ENCODE measurements at places on chromosomes 13 and 19.

GRCh38 chr13:91664039-91664438, 265.6 kb downstream of the GPC5 start:
- DNase-seq = no peak

DNA sequence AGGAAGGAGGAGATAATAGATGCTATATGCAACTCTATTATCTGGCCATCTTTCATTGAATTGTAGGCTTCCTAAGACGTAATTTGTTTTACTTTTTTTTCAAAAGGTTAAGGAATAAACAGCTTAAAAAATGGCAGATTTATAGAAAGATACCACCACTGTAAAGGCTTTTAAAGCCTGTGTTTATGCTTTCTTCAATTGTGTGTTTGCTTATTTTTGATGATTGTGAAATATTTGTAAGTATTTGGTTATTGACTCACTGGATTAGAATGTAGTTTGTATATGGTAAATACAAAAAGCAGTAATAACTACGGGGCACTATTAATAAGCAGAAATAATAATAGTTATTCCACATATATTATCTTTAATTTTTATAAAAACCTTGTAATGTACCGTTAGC, 437.9 kb downstream of the KLF5 start:
- no peak for DNase-seq

GRCh38 chr19:35346193-35347052, 1.3 kb upstream of the FFAR1 start:
- DNase-seq = no peak

GRCh38 chr13:91236182-91236581, 111.3 kb upstream of the MIR17HG start:
- DNase-seq = no peak

GRCh38 chr19:806815-807421, 9.7 kb downstream of the PTBP1 start:
- DNase-seq = no peak

DNA sequence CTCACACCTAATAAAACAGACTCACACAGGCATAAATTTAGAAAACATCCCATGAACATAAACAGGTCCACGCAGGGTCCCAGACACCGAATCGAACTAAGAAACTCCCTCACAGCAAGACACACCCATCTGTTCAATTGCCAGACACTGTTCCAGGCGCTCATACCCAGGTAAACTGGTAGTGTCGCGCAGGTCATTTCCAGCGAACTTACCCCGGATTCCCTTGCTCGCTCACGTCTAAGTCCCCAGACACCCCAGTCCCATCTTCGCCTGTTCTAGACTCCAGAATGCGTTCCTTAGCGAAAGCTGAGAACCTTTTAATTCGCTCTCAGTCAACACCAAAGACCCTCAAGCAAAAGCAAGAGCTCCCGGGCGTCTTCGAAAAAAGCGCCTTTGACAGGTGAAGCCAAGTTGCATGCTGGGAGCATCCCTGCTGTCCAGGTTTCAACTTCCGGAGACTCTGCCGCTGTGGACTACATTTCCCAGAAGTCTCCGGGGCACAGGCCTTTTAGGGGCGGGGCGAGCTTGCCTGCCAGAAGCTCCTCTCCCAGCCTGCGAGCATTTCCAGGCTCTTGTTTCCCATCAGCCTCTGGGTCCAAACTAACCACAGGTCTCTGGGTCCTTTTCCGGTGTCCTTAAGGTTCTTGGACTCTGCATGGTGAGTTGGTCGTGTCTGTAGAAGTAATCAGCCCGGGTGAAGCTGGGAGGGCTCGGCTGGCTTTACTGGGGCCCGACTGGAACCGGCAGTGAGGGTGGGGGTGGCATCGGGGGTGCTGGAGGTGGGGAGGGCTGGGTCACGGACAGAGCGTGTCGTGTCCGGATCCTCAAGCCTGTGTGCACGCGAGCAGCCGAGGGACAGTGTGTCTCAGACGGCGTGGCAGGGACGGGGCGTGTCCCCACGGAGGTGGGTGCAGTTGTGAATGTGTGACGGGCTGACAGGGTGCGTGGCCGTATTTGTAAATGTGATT, at the start of gene ZNF283:
TSS of gene ZNF283 (plus strand) at position 535 of the 968 bp plus-strand sequence. CDS start 6,184 bp downstream, outside the sequence.
- DNase-seq = peak; percentile 84

GRCh38 chr13:42984026-42984425, 8.0 kb downstream of the EPSTI1 start:
- DNase-seq = no peak

DNA sequence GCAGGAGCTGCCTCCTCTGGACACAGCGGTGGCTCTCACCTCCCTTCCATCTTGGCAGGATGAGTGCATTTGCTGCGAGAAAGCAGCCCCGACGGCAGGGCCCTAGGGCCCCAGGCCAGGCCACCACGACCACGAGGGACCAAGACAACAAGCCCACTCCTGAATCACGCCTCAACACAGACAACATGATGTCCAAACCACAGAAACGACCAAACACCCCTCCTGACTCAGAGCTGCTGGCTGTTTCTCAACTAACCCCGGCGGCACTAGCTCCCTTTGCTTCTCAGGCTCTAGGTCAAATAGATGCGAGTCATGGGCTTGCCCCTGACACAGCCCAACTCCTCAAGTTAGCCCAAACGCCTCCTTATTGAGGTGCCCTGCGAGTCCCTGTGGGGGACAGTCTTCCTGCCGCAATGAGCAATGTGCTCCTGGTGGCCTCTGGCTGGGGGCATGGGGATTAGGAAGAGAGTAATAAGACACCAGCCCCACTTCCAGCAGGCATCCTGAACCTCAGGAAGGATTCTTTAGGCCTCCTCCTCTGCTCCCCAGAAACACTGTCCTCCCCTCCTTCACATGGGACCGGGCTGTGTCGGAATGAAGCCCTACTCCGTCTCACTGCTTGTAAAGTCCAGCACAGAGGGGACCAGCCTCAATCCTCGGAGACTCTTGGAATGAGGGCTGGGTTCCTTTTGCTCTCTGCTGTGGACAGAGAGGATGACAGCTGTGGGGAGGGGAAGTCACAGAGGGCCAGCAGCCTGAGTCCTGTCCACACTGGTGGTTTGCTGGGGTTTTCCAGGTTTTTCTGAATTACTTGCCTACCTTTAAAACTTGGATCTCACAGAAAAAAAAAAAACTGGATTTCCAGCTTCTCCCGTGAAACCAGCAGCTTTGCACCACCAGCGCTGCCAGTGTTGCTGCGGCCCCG, 6.9 kb upstream of the ATF5 start:
- peak; percentile 47 for DNase-seq

DNA sequence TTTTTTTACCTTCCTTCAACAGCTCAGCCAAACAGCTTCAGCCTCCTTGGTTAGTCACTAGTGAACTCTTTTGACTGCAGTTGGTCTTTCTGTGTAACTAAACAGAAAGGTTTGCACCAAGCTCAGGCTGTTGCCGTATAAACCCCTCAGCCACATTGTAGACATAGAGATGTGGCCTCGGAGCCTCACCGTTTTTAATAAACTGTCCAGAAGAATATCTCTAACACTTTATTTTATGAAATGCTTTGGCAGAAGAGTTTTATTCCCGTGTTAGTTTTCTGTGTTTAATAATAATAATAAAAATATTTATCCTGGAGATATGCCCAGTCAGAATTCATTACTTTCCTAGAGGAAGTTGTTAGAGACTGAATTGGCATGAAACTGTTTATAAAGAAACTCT, 171.7 kb upstream of the MAB21L1 start:
- DNase-seq = no peak

- no peak for DNase-seq
Observed at GRCh38 chr13:43388282-43389034, 365.1 kb downstream of the DNAJC15 start.

GRCh38 chr13:79237981-79238380, 168.1 kb downstream of the RBM26 start:
- DNase-seq = no peak
